ENCODE measurements at places on chromosomes 2 and 18. TPM values are rescaled to one million over a fixed set of nuclear protein-coding genes. Genes with fewer than 3 reads are reported as not detected.

GRCh38 chr2:6454286-6454990 lies 411.3 kb downstream of the CMPK2 start:
- no peak for DNase-seq
- no peak overlapping the region for H3K4me3 ChIP-seq
- no peaks in the 10 kb centered on the region for H3K4me1 ChIP-seq

GRCh38 chr2:236536727-236537398 lies 32.8 kb upstream of the ACKR3 start:
- no peak overlapping the region for H3K4me3 ChIP-seq
- no peaks in the 10 kb centered on the region for H3K27me3 ChIP-seq
- no peak overlapping the region for H3K27ac ChIP-seq
- H3K36me3 ChIP-seq = no peaks in the 10 kb centered on the region
- H3K4me1 ChIP-seq = peaks cover 8% of the 10 kb centered on the region

DNA sequence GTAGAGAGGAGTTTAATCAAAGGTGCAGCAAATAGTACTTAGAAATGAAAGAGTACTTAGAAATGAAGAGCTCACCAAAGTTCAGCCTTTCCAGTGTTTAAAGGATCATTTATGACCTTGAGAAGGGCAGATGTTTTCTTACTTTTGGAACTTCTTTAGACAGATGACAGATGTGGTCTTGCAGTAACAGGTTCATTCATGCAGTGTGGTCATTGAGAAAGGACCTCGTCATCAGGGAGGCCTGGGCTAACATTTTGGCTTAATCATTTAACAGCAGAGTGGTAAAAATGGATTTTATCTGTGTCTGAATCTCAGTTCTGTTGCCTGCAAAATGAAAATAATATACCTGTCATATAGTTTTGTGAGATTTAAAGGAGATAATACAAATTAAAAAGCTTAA lies 75.1 kb upstream of the NT5C1B start:
- peaks cover 21% of the 10 kb centered on the region for H3K4me1 ChIP-seq
- no peak overlapping the region for H3K4me3 ChIP-seq
- no peaks in the 10 kb centered on the region for H3K27me3 ChIP-seq
- no peaks in the 10 kb centered on the region for H3K36me3 ChIP-seq

GRCh38 chr18:38752430-38752829 lies 1186.8 kb upstream of the CELF4 start:
- no peaks in the 10 kb centered on the region for H3K27me3 ChIP-seq
- H3K27ac ChIP-seq = no peak overlapping the region
- H3K4me3 ChIP-seq = no peak overlapping the region
- no peak for DNase-seq
- H3K4me1 ChIP-seq = no peaks in the 10 kb centered on the region
- H3K36me3 ChIP-seq = no peaks in the 10 kb centered on the region

The CCDC93 gene
- 14.0 TPM for total RNA-seq
